ENCODE measurements at places on chromosomes 3 and 15.

DNA sequence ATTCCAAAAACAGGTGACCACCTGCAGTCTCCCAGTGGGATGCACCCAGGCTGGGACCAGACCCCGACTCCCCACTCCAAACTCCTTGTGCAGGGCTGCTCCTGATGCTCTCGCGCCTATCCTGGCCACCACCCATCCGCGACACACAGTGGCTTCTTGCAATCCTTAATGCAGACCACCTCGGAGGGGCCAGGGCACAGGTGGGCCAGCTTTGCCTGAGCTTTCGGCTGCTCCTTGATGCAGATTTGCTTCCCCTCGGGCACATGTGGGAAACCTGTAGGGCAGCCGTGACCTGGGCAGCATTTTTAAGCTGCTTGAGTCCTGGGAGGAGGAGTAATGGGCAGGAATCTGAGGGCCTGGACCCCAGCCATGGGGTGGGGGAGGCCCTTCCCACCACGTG lies 18.9 kb downstream of the SLC6A11 start:
- DNase-seq = no peak

DNA sequence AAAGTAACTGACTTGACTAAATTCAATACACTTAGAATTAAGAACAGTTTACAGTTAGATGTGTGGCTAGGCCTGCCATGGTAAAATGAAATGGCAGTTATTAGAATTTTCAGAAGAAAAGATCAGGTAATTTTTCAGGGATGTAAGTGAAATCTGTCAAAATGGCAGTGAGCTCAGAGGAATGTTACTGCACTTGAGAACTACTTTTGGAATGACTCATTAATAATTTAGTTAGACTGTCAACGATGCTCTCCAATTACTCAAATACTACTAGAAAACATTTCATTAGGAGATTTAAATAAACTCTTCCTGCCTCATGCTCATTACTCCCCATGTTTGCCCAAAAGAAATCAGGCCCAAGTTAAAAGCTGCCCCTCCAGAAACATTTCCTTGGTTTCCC lies 84.4 kb downstream of the RFTN1 start:
- no peak for DNase-seq

GRCh38 chr3:181782306-181782954 lies 70.7 kb downstream of the SOX2 start:
- DNase-seq = no peak

DNA sequence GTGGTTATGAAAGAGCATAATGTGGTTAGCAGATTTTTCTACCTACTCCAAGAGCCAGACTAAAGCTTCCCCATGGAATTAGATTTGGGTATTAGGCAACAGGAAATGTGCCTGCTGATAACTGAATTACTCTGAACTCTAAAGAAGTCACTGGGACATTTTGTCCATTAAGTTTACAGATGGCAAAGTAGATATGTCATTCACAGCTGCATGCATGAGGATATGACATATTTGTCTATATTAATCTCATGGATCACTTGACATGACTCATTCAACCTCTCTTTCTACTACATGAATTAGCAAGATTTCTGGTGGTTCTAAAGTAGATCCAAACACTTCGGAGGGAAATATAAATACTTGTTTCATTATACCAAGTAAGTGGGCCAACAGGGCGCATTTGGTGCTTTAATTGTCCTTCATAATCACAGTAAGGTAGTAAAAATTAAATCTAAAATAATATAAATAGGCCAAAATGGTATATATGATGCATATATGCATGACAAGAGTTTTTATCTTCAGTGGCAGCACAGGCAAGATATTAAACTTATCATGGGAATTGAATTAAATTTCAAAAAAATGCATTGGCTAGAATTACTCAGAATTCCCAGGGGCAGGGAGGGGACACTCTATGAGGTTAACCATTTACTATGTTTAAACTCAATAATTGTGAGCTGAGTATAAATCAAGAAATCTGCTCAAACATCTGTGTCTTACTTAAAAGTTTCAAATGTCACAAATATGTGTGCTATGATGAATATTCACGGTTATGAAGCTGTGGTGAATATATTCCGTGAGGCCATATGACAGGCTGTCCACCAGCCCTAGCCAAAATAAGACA lies 365.3 kb upstream of the KCNMB2 start:
- DNase-seq = peak; percentile 95

DNA sequence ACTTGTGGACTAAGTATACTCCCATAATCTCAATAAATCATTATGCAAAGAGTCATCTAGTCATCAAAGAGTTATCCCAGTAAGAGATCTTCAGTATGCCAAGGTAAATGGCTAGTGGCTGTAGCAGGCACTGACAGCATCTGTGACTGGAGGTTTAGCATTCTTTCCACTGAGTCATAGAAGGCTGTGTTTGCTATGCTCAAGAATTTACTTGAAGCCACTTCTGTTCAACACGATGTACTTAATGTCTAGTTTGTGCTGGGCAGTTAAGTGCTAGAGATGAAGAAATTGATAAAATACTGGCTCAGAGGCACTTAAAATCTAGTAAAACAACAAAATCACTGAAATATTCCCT lies 13.0 kb downstream of the ZBED2 start:
- DNase-seq = no peak

DNA sequence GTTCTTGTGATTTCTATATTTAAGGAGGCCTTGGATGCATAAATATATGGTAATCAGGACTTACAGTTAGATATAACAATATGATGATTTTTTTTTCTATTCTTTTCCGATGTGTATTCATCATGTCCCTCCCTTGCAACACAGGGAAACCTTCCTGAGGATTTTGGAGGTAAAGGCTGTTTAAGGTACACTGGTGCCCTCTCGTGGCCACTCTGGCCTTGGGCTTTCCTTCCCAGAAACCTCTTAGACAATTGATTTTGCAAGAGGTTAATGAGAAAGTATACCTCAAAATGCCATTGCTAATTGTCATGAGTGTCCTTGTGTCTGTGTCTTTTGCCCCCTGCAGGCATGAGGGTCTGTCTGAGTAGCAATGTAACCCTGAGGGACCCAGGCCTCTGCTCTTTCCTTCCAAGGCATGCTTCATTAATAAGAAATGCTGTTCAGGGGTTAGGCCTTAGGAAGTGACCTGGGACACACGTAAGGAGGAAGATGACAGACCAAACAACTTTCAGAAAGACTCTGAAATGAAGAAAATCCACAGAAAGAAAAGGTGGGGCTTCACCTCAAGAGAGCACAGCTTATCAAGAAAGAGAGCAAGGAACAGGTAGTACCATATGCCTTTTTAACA lies 70.3 kb upstream of the PPP2R3A start:
- DNase-seq = peak; percentile 65

DNA sequence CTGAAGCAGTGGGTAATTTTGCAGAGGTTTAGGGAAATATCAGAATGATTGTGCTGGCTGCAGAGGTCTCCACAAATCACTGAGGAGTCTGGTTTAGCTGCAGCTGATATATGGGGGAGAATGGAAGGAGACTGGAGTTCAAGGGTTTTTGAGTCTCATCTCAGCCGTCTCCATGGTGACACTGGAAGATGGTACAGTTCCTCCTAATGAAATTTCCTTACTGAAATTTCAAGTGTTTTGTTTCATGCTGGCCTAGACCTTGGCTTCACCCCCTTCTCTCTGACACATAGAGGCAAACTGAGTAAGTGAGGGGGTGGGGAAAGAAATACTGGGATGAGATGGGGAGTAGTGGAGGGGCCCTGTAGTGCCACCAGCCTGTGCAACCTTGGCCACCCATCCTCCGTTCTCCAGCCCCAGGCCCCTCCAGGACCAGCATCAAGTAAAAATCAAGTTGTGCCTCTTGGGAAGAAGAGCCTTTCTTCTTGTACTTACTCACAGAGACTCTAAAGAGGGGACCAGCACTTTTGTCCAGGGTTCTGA lies 17.8 kb upstream of the MORF4L1 start:
- no peak for DNase-seq

GRCh38 chr3:12308517-12308916 lies 19.6 kb downstream of the PPARG start:
- no peak for DNase-seq

DNA sequence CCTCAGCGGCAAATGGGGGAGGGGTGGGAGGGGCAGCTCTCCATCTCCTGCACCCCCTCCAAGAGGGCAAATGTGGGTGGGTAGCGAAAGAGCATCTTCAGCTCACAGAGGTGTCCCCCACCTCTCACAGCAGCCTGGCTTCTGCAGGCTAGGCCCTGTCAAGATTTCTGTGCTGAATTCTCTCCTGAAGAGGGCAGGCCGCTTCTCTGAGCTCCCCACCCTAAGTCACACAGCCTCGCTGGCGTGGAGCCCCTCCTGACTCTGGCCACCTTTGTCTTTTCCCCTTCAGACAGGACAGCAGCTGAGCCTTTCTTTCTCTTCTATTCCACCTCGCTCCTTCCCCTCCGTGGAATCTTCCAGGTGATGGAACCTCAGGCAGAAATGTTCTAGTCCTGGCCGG lies 26.3 kb upstream of the ADAMTS7 start:
- no peak for DNase-seq

DNA sequence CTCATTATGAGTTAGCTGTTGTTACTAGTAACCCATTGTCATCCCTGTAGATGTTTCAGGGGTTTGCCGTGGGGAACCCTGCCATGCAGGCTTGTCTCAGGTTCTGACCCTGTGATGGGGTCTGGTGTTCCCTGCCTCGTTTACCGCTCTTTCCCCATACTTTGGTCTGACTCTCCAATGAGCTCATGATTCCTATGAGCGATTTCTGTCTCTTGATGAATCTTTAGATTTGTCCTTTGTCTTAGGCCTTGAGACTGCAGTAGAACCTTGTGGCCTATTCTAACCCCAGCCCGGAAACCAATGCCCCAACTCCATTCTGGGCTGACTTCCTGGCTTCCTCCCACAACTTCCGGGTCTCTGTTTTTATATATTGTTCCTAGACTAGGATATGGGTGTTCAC lies 11.3 kb upstream of the IQGAP1 start:
- no peak for DNase-seq

- DNase-seq = no peak
Measured at GRCh38 chr3:127457094-127457475, 133.4 kb downstream of the TPRA1 start.
